ENCODE measurements at places on chromosomes 6 and 20. TPM values are rescaled to one million over a fixed set of nuclear protein-coding genes. Genes with fewer than 3 reads are reported as not detected.

SMIM29 gene
- total RNA-seq: 20.3 TPM

HLA-DPA1 gene
- total RNA-seq: not detected

SYNDIG1 gene
- 17.5 TPM for total RNA-seq

OPN5 gene
- total RNA-seq: not detected

CSE1L gene
- 114 TPM for total RNA-seq

TRIM10 gene
- not detected for total RNA-seq

PTK6 gene
- 0.83 TPM for total RNA-seq

RRBP1 gene
- 230 TPM for total RNA-seq

FUT9 gene
- not detected for total RNA-seq

GNAS-AS1 gene
- 0.13 TPM for total RNA-seq

NMBR gene
- not detected for total RNA-seq

TRMT11 gene
- total RNA-seq: 31.7 TPM

SLC22A1 gene
- total RNA-seq: 2.5 TPM

TINAG gene
- not detected for total RNA-seq

CST4 gene
- not detected for total RNA-seq

IP6K3 gene
- total RNA-seq: 0.33 TPM

SCRT2 gene
- total RNA-seq: not detected

TMEM63B gene
- total RNA-seq: 121 TPM

ADGRG6 gene
- total RNA-seq: 23.5 TPM

All from mammary epithelial cell (primary cell).